ENCODE measurements at places on chromosomes 12 and 14.

- DNase-seq, result no peak
Measured at GRCh38 chr14:89188492-89188891, 228.5 kb downstream of the FOXN3 start.

- DNase-seq, result no peak
Measured at GRCh38 chr14:67567654-67568053, 32.4 kb downstream of the PIGH start.

DNA sequence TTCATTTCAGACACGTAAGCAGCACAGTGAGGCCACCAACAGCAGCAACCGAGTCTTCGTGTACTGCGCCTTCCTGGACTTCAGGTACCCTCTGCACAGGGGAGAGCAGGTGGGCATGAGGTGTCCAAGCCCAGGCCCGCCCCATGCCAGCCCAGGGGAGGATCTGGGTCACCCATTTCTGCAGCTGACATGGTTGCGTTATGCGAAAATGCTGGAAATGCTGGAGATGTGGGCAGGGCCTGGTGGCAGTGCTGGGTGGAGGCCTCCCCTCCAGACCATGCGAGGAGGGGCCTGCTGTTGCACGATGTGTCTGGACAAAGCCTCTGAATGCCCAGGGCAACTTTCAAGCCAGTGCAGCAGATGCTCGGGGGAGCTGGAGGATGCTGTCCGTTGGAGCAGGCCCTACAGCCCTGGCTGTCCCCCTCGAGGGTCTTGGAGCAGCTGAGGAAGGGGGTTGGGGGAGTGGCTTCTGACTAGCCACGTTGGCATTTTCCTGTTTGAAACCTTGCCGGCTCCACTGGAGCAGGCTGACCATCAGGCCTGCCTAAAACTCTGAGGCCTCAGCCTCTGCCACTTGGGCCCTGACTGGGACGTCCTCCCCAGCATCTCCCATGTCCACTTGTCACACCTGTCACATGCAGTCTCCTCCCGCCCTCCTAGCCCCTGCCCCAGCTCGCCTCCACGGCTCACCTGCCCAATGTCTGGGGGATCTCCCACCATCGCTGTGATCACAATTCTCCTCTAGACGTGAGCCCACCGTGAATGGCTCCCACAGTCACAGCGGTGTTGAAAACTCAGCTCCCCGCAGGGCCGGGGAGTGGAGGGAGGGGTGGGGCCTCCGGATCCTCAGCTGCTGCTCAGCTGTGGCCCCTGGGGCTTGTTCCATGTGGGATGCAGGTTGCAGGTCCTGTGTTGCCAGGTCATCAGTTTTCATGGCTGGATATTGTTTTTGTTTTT, 123.4 kb downstream of the ADGRD1 start:
- DNase-seq, result no peak

- no peak for DNase-seq
Measured at GRCh38 chr14:80269353-80269925, 58.1 kb upstream of the DIO2 start.

GRCh38 chr12:4106621-4107020, 166.9 kb upstream of the CCND2 start:
- peak; percentile 31 for DNase-seq

- no peak for DNase-seq
Measured at GRCh38 chr12:79420146-79420618, 270.6 kb downstream of the PAWR start.

DNA sequence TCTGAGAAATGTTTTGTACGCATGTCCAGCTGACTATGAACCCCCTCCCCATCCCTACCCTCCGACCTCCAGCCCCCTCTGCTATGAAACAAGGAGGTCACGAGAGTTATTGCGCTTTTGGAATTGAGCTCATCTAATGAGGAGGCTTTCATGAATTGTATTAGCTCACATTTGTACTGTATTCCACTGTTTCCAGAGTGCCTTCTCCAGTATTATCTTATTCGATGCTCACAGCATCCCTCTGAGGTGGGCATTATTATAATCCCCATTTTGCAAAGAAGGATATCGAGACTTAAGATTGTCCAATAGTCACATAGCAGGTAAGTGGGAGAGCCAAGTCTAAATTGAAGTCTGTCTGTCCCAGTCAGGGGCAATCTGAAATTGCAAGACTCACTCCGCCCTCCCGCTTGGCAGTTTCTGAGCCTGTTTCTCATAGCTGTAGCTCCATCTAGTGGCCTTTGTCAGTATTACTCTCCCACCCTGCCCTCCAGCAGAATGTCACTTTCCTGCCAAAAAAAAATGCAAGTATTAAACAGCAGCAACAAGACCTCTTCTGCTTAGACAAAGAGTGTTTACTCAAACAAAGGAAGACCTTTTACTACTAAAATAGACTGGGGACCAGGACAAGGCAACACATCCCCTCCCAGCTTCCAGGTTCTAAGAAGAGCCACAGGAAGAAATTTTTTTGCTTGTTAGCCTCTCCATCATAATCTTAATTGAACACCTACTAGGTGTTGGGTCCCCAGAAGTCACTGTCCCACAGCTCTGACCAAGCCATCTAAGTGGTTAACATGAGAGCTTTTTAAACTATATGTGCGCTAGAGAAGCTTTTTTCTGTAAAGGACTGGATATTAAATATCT, 48.6 kb upstream of the TMEM233 start:
- peak; percentile 49 for DNase-seq

- DNase-seq, result no peak
Measured at GRCh38 chr14:105022276-105022670, 1.4 kb upstream of the CDCA4 start.

DNA sequence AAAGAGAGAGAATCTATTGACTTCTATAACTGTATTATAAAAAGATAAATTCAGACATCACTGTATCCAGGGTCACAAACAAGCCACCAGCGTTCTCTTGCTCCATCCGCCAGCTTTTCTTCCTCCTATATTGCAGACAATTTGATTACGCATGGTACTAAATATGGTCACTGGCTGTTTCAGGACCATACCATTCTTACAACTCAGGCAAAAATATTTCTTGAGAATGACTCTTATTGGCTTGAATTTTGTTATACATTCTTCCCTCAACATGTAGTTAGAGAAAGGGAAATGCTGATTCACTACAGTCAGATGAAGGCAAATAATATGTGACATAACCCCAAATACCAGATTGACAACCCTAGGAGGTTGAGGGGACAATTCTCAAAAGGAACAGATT, 101.3 kb downstream of the SLC6A15 start:
- DNase-seq, result no peak

DNA sequence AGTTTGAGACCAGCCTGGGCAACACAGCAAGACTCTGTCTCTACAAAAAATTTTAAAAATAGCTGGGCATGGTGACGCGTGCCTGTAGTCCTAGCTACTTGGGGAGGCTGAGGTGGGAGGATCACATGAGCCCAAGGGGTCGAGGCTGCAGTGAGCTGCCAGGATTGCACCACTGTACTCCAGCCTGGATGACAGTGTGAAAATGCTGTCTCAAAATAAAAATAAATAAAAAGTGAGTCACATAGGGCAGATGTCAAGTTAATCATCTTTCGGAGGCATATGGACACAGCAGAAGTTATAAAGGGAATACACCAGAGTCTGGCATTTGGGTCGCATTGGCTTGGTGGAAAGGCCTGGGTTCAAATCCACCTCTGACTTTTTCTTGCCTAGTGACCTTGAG, 92.7 kb downstream of the PHETA1 start:
- DNase-seq, result no peak

DNA sequence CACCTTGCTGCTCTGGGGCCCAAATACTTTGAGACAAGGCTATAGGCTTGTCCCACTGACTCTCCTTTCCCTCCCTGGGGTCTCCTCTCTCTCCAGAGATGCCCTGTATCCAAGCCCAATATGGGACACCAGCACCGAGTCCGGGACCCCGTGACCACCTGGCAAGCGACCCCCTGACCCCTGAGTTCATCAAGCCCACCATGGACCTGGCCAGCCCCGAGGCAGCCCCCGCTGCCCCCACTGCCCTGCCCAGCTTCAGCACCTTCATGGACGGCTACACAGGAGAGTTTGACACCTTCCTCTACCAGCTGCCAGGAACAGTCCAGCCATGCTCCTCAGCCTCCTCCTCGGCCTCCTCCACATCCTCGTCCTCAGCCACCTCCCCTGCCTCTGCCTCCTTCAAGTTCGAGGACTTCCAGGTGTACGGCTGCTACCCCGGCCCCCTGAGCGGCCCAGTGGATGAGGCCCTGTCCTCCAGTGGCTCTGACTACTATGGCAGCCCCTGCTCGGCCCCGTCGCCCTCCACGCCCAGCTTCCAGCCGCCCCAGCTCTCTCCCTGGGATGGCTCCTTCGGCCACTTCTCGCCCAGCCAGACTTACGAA, 3.1 kb downstream of the NR4A1 start:
- no peak for DNase-seq

- DNase-seq, result no peak
Measured at GRCh38 chr12:80821513-80822000, 104.8 kb downstream of the MYF5 start.

GRCh38 chr14:72332046-72332445, 399.8 kb downstream of the RGS6 start:
- no peak for DNase-seq

DNA sequence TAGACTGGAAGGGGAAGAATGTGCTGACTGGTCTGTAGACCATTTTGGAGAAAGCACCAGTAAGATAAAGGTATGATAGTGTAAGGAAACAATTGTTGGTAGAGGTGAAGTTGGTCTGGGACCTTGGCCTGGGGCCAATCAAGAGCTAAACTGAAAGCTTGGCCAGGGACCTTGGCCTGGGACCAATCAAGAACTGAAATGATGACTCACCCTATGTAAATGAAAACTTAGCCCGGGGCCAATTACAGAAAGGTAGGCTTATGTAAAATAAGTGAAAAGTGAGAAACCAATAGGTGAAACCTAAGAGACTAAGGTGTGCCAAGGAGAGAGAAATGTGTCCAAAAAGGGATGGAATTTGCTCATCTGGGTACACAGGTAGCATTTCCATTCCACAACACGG, 776.0 kb downstream of the C12orf50 start:
- no peak for DNase-seq

Data from CD4-positive, alpha-beta T cell treated with Interleukin-4 for 1 hour (primary cell).